ENCODE measurements at places on chromosomes 16 and 17.

DNA sequence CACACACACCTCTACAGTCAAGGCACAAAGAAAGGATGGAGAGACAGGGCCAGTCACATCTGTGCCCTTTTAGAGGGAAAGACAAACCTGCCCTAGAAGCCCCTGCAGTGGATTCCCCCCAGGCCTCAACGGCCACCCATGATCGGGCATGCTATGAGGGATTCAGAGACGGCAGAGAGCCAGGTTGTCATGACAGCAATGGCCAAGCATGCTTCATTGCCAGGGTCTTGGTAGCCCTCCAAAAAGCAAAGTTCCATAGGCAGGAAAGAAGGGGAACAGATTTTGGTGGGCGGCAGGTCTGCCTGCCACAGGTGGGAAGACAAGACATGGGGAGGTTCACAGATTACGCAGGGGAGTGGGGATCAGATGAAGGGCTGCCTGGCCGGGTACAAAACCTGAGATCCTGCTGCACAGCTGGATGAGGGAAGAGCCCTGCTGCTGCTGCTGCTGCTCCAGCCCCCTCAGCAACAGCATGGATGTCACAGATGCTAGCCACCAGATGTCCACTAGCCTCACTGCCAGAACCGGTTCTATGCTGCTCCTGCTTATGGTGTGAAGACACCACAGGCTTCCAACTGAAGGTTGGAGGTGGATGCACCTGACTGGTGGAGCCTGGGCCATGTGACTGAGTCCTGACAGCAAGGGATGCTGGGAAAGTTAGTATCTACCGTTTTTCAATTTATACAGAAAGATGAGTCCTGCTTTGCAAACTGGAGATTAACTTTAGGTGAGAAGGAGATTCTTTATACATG lies 17.8 kb downstream of the ACTG1 start:
- DNase-seq: no peak

GRCh38 chr17:79942011-79942405 lies 93.7 kb downstream of the TBC1D16 start:
- DNase-seq: no peak

GRCh38 chr16:69620573-69620972 lies 54.8 kb downstream of the NFAT5 start:
- DNase-seq: no peak

DNA sequence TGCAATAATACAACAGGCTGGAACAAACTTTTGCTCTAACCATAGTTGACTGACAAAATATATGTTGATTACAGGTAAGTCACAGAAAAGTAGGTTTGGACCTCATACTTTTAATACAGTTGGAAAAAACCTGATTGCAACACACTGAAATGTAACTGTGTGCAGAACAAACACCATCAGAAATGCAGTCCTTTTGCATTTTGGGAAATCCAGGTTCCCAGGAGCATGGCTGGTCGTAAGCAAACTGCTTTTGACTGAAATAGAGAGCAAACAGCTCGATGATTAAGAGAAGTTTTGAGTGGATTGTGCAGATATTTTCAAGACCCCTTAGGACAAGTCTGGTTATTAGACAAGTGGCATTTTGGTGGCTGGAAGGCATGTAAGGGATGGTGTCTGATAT lies 8.0 kb downstream of the IGF2BP1 start:
- DNase-seq: no peak

DNA sequence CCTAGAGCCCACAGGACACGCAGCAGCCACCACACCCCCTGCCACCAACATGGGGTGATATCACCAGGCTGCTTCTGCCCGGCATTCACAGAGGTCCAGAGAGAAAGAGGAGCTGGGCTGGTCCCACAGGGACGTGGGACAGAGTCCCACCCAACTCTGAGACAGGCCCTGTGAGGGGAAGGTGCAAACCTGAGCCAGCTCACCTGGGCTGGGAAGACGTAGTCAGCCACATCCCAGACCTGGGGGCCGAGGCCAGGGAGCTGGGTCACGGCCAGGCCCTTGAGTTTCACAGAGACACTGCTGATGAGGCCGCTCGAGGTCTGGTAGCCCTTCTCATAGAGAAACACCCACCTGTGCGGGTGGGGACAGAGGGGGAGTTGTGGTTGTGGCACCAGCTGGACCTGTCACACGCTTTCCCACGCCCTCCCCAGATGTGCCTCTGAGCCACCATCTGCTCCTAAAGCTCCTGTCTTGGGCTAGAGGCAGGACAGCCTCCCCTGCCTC lies 11.2 kb downstream of the P2RX1 start:
- no peak for DNase-seq

DNA sequence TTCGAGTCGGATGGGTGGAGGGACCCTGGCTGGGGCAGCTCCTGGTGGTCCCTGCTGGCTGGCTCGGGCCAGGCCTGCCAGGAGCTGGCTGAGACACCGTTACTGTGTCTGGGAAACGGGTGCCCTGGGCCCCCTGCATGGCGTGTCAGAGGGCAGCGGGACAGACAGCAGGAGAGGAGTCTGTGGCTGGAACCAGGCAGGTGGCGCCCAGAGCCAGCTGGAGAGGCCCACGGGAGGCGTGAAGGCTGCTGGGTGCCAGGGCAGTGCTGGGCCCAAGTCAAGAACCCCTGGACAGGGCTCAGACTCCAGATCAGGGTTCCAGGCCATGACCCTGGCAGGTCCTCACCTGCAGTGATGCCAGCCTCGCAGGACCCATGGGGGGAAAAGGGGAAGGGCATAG lies 16.6 kb downstream of the SOX8 start:
- DNase-seq: no peak

DNA sequence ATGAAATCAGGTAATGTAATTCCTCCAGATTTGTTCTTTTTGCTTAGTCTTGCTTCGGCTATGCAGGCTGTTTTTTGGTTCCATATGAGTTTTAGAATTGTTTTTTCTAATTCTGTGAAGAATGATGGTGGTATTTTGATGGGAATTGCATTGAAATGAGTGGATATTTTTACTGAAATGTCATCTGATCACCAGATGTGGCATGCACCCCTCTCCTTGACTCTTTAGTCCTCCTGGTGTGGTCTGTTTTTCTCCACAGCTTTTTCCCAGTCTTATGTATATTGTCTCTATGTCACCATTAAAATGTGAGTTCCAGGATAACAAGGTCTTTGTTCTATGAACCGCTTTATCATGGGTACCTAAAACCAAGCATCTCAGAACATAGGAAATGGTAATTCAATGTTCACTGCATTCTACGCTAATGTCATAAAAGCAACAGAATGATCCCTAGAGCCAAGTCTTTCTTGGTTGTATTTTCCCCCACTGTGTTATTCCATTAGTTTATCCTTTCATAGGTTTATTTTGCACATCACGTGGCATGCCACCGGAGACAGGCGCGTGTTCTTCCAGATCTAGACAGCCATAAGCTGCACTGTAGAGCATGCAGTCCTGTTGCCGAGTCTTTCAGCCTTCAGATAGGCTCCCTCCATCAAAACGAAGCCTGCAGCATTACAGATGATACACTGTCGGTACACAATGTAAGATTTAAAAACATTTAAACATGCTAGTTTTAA lies 172.5 kb downstream of the RPTOR start:
- DNase-seq: no peak

GRCh38 chr17:3800362-3801271 lies at the start of gene ITGAE:
TSS of gene ITGAE (minus strand) at chr17:3801188. CDS start at chr17:3801144, 44 bp downstream.
- no peak for DNase-seq

Data from AG04450 (cell line).